Metanephros (tissue), 2 donors: ENCODE measurements at places on chromosomes 5 and 9. TPM values are rescaled to one million over a fixed set of nuclear protein-coding genes. Genes with fewer than 3 reads are reported as not detected.

Gene NR5A1
- total RNA-seq: 0.12 TPM

Gene ELOVL7
- total RNA-seq: 18.4 TPM

Gene LCN15
- not detected for total RNA-seq

Gene ROPN1L
- total RNA-seq: 1.1 TPM

Gene SH3TC2
- 1.8 TPM for total RNA-seq

Gene KIF4B
- 0.12 TPM for total RNA-seq

Gene SHROOM1
- 26.8 TPM for total RNA-seq

Gene CDKN2B-AS1
- not detected for total RNA-seq

Gene SLC23A1
- total RNA-seq: 6.2 TPM

Gene MARCHF3
- total RNA-seq: 10.7 TPM

Gene PCDHB7
- total RNA-seq: 4.4 TPM

Gene CD74
- total RNA-seq: 619 TPM

Gene CCL21
- 26.2 TPM for total RNA-seq

Gene SPATA31D4
- total RNA-seq: not detected

Gene CCDC187
- 3.0 TPM for total RNA-seq

Gene TGFBI
- 224 TPM for total RNA-seq

Gene ANKRD34B
- total RNA-seq: 0.18 TPM

Gene COL27A1
- total RNA-seq: 49.3 TPM

Gene OXCT1
- 39.2 TPM for total RNA-seq

Gene TMEM232
- total RNA-seq: 7.3 TPM

Gene SPINK6
- not detected for total RNA-seq

Gene RNF183
- total RNA-seq: 3.1 TPM

Gene CARTPT
- 0.23 TPM for total RNA-seq

Gene TRIM36
- 1.3 TPM for total RNA-seq

Gene DMRT3
- total RNA-seq: 0.58 TPM

Gene SLC28A3
- total RNA-seq: 0.64 TPM

Gene CER1
- total RNA-seq: 1.1 TPM

Gene WWC1
- total RNA-seq: 50.3 TPM

Gene WNT8A
- 0.18 TPM for total RNA-seq

Gene PSAT1
- 15.9 TPM for total RNA-seq

Gene CENPP
- 6.6 TPM for total RNA-seq

Gene HTR4
- total RNA-seq: 0.35 TPM

Gene KCTD16
- 2.8 TPM for total RNA-seq

Gene CEL
- total RNA-seq: 4.4 TPM

Gene GHR
- total RNA-seq: 21.6 TPM

Gene OCLN
- total RNA-seq: 50.4 TPM

Gene SLC35A4
- 18.6 TPM for total RNA-seq

Gene SCGB3A2
- total RNA-seq: 0.93 TPM

Gene ARHGEF39
- 2.9 TPM for total RNA-seq

Gene RMRP
- total RNA-seq: 36,863 TPM

Gene OR1Q1
- total RNA-seq: not detected

Gene CSNK1G3
- 65.9 TPM for total RNA-seq

Gene SYNPO
- total RNA-seq: 24.9 TPM

Gene OR1J2
- total RNA-seq: not detected

Gene PTGS1
- total RNA-seq: 9.6 TPM

Gene PHF24
- 0.23 TPM for total RNA-seq

Gene STK10
- 30.2 TPM for total RNA-seq

Gene PARP8
- 23.1 TPM for total RNA-seq

Gene PPP3R2
- 0.23 TPM for total RNA-seq

Gene TIMD4
- total RNA-seq: 0.93 TPM

Gene FBXL7
- 19.6 TPM for total RNA-seq

Gene IFNA2
- total RNA-seq: not detected

Gene PELO
- total RNA-seq: 62.5 TPM
